ENCODE measurements at places on chromosomes 11 and 22.

DNA sequence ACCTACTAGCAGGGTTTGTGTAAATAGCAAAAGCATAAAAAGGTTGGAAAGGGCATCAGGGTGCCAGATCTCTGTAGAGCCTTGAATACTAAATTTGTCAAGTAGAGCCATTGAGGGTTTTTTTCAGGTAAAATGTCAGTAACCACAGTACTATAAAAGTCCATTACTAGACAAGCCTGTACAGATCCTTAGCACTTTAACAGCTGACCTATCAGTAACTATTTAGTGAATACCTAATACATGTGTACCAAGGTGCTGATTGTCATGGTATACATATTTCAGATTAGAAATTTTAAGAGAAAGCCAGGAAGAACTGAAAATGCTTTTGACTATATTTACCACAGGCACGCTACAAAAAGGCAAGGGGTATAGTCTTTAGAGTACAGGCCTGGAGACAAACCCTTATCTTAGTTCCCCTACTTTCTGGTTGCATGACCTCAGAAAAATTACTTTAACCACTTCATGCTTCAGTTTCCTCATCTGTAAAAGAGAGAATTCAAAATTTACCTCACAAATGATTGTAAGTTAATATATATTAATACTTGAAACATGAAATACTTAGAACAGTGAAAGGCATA is 57.9 kb downstream of the RAB38 start:
- no peak for DNase-seq

DNA sequence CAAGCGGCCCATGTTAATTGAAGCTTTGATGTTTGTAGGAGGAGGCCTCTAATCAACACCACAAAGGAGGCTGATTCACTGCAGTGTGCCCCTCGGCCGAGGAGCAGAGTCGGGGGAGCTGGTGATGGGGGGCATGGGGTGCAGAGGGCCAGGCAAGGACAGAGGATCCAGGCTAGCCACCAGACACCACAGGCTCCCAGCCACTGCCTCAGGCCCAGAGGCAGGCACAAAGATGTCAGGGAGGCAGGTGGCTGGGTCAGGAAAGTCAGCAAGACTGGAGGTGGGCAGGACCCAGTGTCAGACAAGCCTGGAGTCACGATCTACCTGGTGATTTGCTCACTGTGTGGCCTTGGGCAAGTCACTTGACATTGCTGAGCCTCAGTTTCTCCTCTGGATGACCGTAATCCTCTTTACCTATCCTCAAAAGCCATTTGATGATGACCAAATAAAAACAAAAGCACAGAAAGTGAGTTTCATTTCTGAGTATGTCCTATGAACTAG is 121.0 kb downstream of the BUD13 start:
- no peak for DNase-seq

DNA sequence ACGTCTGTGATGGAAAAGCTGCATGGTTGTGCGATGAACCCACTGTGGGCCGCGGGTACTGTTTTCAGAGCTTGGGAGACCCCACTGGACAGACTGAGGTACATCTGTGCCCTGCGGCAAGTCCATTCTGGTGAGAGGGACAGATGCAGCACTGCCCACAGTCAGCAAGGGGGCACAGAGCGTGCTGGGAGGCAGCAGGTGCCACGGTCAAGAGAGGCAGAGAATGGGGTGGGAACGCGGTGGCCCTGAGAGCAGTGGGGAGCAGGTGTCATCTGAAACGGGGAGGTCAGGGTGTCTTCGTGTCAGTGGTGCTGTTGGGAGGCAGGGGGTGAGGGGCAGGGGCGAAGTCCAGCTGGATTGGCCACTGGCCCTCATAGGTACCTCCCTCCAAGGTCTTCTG is 32.0 kb downstream of the TBC1D22A start:
- no peak for DNase-seq

- peak; percentile 74 for DNase-seq
Measured at GRCh38 chr22:23904573-23905254, 10.5 kb downstream of the MIF start.

DNA sequence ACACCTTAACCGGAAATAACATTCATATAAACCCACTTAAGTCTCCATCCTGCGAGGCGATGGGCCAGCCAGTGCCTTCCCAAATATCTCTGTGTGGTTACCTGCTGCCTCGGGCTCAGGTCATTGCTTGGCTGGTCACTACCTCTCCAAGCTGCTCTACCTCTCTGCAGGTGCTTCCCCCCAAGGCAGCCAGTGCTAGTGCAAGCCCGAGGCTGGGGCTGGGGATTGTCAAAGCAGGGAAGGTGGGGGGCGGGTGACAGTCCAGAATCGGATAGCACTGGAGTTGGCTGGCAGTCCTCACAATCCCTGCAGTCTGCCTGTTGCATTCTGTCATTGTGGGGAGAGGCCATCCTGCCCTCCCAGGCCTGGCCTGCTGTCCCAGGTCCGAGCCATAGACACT is 11.1 kb downstream of the MCHR1 start:
- no peak for DNase-seq

DNA sequence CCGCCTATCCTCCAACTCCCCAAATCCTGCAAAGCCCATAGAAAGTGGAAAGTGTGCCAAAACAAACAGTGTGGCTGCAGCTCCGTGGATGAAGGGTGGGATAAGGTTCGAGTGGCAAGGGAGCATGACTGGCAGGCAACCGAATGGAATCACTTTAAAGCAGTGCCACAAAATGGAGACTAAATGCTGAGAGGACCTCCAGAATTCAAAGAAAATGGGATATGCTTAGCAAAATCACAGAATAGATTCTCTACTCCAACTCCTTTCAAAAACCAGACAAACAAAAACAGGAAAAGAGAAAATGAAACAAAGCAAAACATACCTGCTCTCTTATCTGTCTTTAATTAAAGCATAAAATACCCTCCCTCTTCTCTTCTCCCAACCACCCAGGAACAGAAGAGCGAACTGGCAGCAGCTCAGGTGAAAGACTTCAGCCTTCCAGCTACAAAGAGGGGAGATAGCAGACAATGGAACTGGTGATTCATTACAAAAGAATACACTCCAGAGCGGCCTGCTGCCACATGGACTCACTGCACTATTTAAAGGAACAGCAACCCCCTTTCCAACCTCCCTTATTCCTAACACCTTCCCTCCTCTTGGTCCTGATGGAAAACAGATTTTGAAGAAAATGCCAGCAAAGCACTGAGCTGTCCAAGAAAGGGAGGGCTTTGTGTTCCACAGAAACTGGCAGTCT is 118.5 kb downstream of the APOL5 start:
- no peak for DNase-seq

GRCh38 chr11:103528596-103528995 is 419.4 kb downstream of the DYNC2H1 start:
- DNase-seq: no peak
